Activated gamma-delta T cell treated with anti-CD3 and anti-CD28 coated beads, Interleukin-2, amount 50 U/mL, for 16 hours (primary cell): ENCODE measurements at places on chromosomes 12 and 14.

GRCh38 chr12:128803788-128804187 lies 20.0 kb downstream of the SLC15A4 start:
- DNase-seq: no peak

- no peak for DNase-seq
Measured at GRCh38 chr12:98635657-98636323, 8.8 kb downstream of the IKBIP start.

- no peak for DNase-seq
Measured at GRCh38 chr12:110170535-110171185, 46.5 kb downstream of the IFT81 start.

DNA sequence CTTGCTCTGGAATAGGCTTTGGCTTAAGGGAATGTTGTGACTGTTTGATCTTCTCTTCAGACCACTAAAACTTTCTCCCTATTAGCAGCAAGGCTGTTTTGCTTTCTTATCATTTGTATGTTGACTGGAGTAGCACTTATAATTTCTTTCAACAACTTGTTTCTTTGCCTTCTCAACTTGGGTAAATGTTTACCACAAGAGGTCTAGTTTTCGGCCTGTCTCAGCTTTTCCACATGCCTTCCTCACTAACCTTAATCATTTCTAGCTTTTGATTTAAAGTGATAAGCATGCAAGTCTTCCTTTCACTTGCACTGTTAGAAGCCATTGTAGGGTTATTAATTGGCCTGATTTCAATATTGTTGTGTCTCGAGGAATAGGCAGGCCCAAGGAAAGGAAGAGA lies 126.7 kb upstream of the AEBP2 start:
- no peak for DNase-seq

DNA sequence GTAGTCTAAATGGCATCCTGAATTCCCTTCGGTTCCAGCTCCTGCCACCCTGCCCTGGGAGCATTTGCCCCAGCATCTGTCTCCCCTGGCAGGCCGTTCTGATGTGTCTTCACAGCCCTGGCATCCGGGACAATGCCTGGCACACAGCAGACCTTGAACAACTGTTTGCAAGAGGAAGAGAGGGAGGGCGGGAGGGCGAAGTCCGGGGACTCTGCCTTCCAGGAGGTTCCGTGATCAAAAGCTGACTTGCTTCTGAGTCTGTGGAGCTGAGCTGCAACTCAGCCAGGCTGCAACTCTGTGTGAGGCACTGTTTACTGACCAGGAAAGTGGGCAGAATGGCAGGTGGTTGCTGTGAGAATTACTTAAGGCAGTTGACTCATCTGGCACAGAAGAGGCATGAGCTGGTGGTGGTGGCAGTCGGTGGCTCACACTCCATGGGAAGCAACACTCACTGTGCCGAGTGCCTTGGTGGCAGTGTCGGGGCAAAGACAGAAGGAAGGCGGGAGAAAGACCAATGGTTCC lies 61.1 kb upstream of the DLK1 start:
- DNase-seq: no peak
